GM06990 (cell line): ENCODE measurements at places on chromosomes 1 and 21.

- DNase-seq, result no peak
These were observed 505.1 kb upstream of the USP24 start for GRCh38 chr1:55720261-55720660.

- no peak for DNase-seq
These were observed 101.1 kb upstream of the JUN start for GRCh38 chr1:58884706-58885661.

- no peak for DNase-seq
These were observed 156.2 kb upstream of the RGS18 start for GRCh38 chr1:192002063-192002462.

DNA sequence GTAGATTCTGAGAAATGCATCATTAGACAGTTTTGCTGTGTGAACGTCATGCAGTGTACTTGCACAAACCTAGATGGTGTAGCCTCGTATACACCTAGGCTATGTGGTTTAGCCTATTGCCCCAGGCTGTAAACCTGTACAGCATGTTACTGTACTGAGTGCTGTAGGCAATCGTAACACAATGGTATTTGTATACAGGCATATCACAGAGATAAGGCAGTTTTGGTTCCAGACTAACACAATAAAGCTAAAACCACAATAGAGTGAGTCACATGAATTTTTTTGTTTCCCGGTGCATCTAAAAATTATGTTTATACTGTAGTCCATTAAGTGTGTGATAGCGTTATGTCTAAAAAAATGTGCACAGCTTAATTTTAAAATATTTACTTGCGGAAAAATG is 6.9 kb downstream of the IL10RB start:
- DNase-seq, result no peak

GRCh38 chr1:225561675-225562074 is 91.2 kb downstream of the ENAH start:
- no peak for DNase-seq

- no peak for DNase-seq
These were observed 41.8 kb upstream of the POFUT2 start for GRCh38 chr21:45329261-45330074.

GRCh38 chr1:242568666-242569065 is 44.2 kb upstream of the PLD5 start:
- DNase-seq, result no peak

- no peak for DNase-seq
These were observed 26.6 kb upstream of the ZNF281 start for GRCh38 chr1:200436436-200436835.

GRCh38 chr1:161721738-161722343 is 497 bp downstream of the FCRLB start:
- DNase-seq, result no peak

DNA sequence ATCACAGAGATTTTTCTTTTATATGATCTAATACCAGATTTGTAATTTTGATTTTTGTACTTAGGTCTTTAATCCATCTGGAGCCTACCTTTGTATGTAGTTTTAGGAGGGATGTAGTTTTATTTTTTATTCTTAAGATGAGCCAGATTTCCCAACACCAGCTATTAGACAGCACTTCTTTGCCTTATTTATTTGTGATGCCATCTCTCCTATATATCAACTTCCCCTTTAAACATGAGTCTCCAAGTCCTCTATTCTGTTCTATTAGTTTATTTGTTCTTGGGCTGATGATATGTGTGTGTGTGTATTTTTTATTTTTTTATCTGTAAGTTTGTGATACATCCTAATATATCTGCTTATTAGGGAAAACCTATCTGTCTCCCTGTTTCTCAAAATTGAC is 94.2 kb downstream of the PHTF1 start:
- DNase-seq, result no peak

GRCh38 chr1:3313576-3313950 is 140.9 kb upstream of the ARHGEF16 start:
- DNase-seq, result no peak

- DNase-seq, result no peak
These were observed 40.5 kb downstream of the UBE2G2 start for GRCh38 chr21:44761011-44761729.

GRCh38 chr1:229028544-229028943 is 242.4 kb upstream of the RAB4A start:
- DNase-seq, result no peak

- DNase-seq, result no peak
These were observed 23.8 kb downstream of the AGT start for GRCh38 chr1:230690101-230690500.
